Activated CD4-positive, alpha-beta T cell treated with anti-CD3 and anti-CD28 coated beads, Interleukin-2, amount 10 ng/mL, durations not matched to agents 7 days and 5 days (primary cell): ENCODE measurements at places on chromosomes 3 and 15. TPM values are rescaled to one million over a fixed set of nuclear protein-coding genes. Genes with fewer than 3 reads are reported as not detected.
A peak's percentile ranks its signal among the peaks of the same experiment; 100 is the strongest.

Gene HTR3E
- total RNA-seq = not detected

- DNase-seq = peak; percentile 77
These were observed 2.8 kb upstream of the ISG20 start for GRCh38 chr15:88636050-88636449.

- DNase-seq = no peak
These were observed 5.9 kb downstream of the MEIS2 start for GRCh38 chr15:37094333-37094914.

Gene AGTR1
- total RNA-seq = not detected

DNA sequence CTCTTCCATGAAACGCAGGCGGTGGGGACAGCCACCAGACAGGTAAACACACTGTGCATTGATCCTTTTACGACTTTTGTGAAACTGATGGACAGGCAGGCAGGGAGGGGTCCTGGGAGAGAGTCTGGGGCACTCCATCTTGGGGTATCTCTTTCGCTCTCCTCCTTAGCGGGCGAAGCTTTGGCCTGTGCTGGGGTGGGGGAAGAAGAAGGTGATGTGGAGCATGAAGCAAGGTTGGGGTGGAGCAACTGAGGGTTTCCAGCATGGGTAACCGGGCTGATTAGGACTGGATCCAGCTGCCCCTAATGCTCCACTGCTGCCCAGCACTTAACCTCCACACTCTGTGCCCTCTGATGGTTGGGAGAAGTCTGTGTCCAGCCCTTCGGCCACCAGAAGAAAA lies 25.6 kb downstream of the MUC20 start:
- no peak for DNase-seq

- DNase-seq = no peak
These were observed 239.5 kb downstream of the GAP43 start for GRCh38 chr3:115862849-115863248.

GRCh38 chr3:40912461-40912860 lies 286.8 kb upstream of the CTNNB1 start:
- DNase-seq = no peak

Gene KLHDC8B
- 1.5 TPM for total RNA-seq
